Thyroid gland (tissue), 4 donors: ENCODE measurements at places on chromosomes 16 and 17. TPM values are rescaled to one million over a fixed set of nuclear protein-coding genes. Genes with fewer than 3 reads are reported as not detected.

Gene NPIPA3
- total RNA-seq = not detected

Gene MPHOSPH6
- 29.7 TPM for total RNA-seq

Gene GSG1L2
- not detected for total RNA-seq

GRCh38 chr16:79798416-79799053, 198.0 kb upstream of the MAF start:
- no peak overlapping the region for H3K27ac ChIP-seq
- H3K27me3 ChIP-seq = no peaks in the 10 kb centered on the region
- H3K4me1 ChIP-seq = no peaks in the 10 kb centered on the region

DNA sequence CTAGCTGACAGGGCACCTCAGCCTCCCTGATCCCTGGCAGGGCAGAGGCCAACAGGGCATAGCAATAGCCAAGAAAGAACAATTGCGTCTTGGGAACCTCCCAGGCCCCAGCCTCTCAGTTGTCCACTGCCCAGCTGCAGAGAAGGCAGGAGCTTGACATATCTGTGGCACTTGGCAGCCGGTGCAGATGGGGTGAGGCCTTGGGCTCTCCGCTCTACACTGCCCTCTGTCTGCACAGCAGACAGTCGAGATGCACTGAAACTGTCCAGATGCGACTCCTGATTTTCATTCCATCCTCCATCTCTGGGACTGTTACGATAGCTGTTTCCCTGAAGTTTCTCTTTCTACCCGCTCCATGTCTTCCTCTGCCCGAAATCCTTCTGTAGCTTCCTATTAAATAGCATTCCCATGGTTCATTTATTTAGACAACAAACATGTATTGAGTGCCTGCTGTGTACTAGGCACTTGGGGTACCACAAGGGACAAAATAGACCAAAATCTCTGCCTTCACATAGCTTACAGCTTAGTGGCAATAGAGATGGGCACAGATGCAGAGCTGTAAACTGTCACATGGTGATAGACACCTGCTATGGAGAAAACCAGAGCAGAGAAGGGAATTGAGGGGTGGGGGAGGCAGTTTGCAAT, 3.3 kb downstream of the POLR3E start:
- H3K4me3 ChIP-seq = no peak overlapping the region
- H3K36me3 ChIP-seq = peaks cover 13% of the 10 kb centered on the region
- peak; percentile 43 for DNase-seq
- peaks cover 2% of the 10 kb centered on the region for H3K4me1 ChIP-seq
- H3K27ac ChIP-seq = no peak overlapping the region

- DNase-seq = peak; percentile 89
- H3K36me3 ChIP-seq = no peaks in the 10 kb centered on the region
- H3K27me3 ChIP-seq = no peaks in the 10 kb centered on the region
- H3K4me3 ChIP-seq = no peak overlapping the region
- peaks cover 12% of the 10 kb centered on the region for H3K4me1 ChIP-seq
- peak overlapping the region; percentile 12 for H3K27ac ChIP-seq
Measured at GRCh38 chr16:85279825-85280545, 167.7 kb upstream of the CIBAR2 start.

- no peaks in the 10 kb centered on the region for H3K36me3 ChIP-seq
- peaks cover 23% of the 10 kb centered on the region for H3K4me1 ChIP-seq
- peak within 1 kb of the TSS; percentile 22 for H3K4me3 ChIP-seq
Measured at GRCh38 chr17:45784293-45784740, at the start of gene CRHR1. CRHR1 (plus strand) TSS chr17:45784320; CDS start chr17:45784545, 225 bp downstream.

DNA sequence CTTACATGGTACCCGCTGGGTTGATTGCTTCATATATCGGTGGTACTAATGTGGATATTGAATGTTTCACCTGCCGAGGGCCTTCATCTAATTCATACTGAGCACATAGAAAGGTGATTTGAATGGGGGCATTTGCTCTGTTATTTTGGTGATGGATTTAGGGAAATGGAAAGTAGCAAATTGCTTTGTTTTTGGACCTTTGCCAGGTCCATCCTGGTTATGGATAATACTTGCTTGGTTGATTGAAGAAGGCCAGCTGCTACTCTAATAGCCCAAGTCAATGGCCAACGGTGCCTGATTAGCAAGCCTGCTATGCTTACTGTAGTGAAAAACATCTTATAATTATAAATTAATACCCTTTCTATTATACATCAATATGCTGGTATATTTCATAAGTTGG, 253.6 kb downstream of the CDH13 start:
- H3K36me3 ChIP-seq = no peaks in the 10 kb centered on the region
- H3K4me3 ChIP-seq = no peak overlapping the region
- H3K27ac ChIP-seq = no peak overlapping the region
- no peaks in the 10 kb centered on the region for H3K27me3 ChIP-seq
- no peak for DNase-seq
- no peaks in the 10 kb centered on the region for H3K4me1 ChIP-seq

GRCh38 chr17:44997733-44998520, 29.8 kb upstream of the C1QL1 start:
- H3K4me1 ChIP-seq = no peaks in the 10 kb centered on the region
- H3K36me3 ChIP-seq = no peaks in the 10 kb centered on the region
- H3K27ac ChIP-seq = no peak overlapping the region
- peak; percentile 25 for DNase-seq
- H3K4me3 ChIP-seq = no peak overlapping the region
- no peaks in the 10 kb centered on the region for H3K27me3 ChIP-seq
